ENCODE measurements at places on chromosomes 1 and 21. TPM values are rescaled to one million over a fixed set of nuclear protein-coding genes. Genes with fewer than 3 reads are reported as not detected.

FBXO2 gene
- 2.2 TPM for total RNA-seq

FCRL5 gene
- not detected for total RNA-seq

CD1E gene
- not detected for total RNA-seq

GMEB1 gene
- 6.3 TPM for total RNA-seq

INAVA gene
- total RNA-seq = not detected

SH3BP5L gene
- 13.9 TPM for total RNA-seq

PCP4 gene
- total RNA-seq = not detected

ABCG1 gene
- 156 TPM for total RNA-seq

INSRR gene
- total RNA-seq = not detected

SLAMF7 gene
- not detected for total RNA-seq

TRIM63 gene
- under 0.01 TPM for total RNA-seq

KIFAP3 gene
- 19.0 TPM for total RNA-seq

AADACL3 gene
- total RNA-seq = not detected

ITLN1 gene
- total RNA-seq = not detected

PDC gene
- not detected for total RNA-seq

SEC16B gene
- 0.22 TPM for total RNA-seq

Measured in lung microvascular endothelial cell (primary cell).